ENCODE measurements at places on chromosomes 16 and 17.
A peak's percentile ranks its signal among the peaks of the same experiment; 100 is the strongest.

GRCh38 chr17:83079766-83080578 lies 563 bp downstream of the METRNL start:
- no peak for DNase-seq

DNA sequence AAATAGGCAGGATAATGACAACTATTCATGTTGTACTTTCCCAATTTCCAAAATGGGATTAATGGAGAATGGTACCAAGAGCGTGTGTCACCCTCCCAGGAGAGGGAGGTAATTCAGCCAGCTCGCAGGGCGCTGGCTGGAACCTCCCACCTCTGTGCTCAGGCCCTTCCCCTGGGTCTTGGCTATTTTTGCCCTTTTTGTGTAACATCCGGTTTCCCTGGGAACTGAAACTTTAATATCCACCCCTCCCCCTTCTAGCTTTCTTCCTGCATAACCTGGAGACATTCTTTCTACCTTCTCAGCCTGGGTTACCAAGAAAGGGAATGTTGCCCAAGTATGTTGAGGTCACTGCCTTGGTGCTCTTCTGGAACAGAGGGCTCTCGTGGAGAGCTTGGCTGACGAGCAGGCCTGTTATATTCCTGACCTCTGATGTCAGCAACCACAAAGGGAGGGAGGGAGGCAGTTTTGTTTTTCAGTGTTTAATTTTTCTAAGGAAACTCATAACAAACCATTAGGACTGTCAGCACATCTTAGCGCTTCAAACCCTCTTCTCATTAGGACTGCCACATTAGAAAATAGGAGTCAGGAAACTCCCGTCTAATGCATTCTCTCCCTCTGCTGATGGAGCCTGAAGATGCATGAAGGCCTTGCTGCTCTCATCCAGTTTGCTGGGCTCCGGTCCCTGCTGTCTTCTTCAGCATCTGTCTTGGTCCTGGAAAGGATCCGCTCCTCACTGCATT lies 25.6 kb downstream of the ITGB3 start:
- DNase-seq, result no peak

DNA sequence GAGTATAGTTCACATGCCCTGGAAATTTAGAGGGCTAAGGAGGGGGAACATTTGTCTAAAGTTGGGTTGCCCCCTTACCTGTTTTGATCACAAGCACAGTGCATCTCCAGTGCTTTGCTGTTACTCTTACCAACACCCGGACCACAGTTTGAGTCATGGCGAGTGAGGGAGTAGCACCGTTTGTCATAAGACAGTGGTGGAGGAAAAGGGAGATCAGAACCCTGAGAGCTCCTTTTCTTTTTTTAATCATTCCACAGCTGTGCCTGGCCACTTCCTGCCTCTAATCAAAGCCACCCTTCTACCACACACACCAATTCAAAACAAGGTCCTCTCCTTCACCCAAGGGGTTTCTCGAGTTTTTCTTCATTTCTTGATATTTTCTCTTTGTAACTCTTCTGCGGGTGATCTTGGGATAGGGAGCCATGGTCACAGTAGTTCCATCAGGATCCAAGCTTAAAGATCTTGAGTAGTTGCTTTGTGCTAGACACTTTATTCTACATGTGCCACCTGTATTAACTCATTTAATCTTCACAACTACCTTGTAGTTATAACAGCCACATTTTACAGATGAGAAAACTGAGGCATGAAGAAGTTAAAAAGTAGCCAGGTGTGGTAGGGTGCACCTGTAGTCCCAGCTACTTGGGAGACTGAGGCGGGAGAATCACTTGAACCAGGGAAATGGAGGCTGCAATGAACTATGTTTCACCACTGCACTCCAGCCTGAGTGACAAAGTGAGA lies 5.0 kb upstream of the MYL4 start:
- DNase-seq, result peak; percentile 30

- DNase-seq, result peak; percentile 60
Measured at GRCh38 chr16:964356-965035, 6.3 kb downstream of the LMF1 start.

DNA sequence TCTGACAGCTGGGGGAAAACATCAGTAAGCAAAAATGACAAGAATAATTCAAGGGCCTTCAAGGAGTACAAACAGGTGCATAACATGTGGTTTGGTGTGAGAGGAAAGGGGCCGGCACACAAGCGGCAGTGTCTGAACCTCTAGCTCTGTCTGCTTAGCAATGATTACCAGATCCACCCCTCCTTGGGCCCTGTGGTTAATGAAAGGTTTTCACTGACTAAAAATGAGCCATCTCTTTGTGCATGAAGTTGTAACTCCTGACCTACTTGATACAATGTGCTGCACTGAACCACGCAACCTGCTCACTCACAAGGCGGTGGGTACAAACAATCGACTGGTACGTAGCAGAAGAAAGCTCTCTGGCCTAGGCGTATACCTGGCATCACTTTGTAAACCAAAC lies 15.1 kb downstream of the FAM117A start:
- peak; percentile 69 for DNase-seq

DNA sequence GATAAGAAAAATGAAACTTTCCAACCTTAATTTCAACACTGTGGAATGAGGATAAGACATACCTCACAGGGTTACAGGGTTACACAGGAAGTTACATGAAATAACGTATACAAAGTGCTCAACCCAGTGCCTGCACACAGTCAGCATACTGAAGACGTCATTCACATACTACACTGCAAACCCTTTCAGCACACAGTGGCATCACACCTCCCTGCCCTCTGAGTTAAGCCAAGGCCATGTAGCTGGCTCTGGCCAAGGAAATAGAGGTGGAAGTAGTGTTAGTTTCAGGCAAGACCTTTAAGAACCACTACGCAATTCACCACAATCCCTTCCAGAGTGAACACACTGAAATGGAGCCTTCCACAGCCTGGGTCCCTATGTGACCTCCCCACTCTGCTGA lies 46.6 kb upstream of the GSG1L start:
- no peak for DNase-seq

GRCh38 chr16:61879306-61879705 lies 156.9 kb downstream of the CDH8 start:
- DNase-seq, result no peak

DNA sequence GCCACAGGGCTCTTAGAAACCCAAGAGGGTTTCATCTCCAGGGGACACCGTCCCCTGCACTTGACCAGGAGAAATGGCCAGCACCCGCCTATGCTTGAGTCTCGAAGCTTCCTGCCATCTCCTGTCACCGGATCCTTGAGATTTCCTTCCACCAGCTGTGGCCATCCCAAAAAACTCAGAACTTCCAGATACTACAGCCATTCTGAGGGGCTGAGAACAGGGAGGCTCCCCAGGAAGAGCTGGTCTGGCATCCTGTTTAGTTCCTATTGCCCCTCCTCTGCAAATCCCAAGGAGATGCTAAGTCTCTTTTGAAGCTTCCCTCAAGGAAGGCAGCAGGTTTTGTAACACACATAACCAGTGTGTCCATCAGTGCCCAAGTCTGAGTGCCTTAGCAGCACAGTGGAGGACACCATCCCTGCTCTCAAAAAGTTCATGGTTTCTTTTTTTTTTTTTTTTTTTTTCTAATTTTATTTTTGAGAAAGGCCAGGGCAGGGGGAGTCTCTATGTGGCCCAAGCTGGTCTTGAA lies 2.0 kb downstream of the UBALD2 start:
- DNase-seq, result no peak

GRCh38 chr17:58536542-58536941 lies 22.1 kb upstream of the MTMR4 start:
- DNase-seq, result no peak

DNA sequence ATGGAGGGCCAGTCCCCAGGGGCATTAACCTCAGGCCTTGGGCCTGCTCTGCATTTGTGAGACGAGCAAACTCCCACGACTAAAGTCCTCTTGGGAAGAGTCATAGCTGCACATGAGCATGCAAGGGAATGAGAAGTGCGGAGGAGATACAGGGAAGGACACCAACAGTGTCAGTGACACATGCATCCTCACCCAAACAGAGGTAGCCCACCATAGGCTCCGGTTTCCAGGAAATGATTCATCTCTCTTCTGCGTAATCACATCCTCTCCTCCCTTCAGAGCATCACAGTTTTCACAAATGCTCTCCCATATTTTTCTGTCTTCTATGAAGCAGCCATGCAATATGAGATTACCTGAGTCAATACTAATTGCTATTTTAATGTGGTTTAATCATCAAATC lies 725.7 kb upstream of the GOT2 start:
- DNase-seq, result no peak

DNA sequence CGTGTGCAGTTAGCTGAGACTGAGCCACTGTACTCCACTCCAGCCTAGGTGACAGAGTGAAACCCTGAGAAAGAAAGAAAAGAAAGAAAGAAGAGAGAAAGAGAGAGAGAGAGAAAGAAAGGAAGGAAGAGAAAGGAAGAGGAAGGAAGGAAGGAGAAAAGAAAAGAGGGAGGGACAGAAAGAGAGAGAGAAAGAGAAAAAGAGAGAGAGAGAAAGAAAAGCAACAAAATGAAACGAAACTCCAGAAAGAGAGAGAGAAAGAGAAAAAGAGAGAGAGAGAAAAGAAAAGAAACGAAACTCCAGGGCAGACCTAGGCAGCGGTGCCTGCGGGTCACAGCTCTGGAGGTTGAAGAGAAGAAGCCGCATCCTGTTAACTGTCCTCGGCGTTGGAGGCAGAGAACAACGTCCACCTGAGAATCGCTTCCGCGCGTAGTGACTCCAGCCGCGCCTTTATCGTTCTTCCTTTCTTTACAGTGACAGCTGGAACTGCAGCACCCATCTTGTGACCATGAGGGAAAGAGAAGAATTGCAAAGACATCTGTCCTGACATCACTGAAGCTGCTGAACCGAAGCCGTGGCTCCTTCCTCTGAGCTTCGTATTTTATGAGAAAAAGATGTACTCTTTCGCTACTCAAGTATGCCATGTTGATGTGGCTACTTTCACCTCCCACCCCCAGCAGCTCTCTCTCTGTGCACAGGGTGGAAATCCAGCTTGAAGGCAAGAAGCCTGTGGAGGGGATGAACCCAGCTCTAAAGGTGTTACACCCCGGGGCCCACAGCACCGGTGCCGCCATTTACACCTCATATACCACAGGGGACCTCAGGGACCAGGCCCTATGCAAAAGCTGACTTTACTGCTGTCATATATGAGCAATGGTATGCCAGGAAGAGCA lies 56.9 kb upstream of the DOC2B start:
- no peak for DNase-seq

DNA sequence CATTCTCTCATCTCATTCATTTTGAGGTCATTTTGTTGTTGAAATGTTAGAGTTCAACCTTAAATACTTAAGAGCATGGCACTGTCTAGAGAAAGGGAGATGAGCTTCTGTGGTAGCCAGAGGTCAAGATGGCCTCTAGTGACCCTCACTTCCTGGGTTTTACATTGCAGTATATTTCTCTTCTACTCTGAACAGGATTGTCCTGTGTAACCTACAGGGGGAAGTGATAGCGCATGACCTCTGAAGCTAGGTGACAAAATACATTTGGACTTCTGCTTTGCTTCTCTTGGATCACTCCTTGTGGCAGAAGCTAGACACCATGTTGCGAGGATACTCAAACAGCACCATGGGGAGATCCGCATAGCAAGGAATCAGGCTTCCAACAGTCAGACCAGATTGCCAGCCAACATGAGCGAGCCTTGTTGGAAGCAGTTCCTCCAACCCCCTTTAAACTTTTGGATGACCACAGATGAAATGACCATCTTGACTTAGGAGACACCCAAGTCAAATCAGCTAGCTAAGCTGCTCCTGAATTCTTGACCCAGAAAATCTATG lies 748.4 kb downstream of the MAF start:
- DNase-seq, result no peak

DNA sequence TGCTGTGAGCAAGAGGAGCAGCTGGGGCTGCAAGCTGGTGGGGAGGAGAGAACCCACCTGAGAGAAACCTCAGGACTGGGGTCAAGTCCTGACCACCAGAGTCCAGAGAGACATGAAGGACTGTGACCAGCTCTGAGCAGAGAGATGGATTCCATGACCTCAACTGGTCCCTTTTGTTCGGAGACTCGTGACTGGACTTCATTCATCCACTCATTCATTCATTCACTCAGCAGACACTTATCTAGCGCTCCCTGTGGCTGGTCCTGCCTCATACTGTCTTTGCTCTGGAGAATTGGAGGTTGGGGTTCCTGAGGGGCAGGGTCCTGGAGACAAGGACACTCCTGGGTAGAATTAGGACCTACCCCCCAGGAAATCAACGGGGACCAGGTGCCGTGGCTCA lies 4.0 kb downstream of the ERBB2 start:
- DNase-seq, result no peak

- no peak for DNase-seq
Measured at GRCh38 chr17:81543339-81543675, 8.8 kb downstream of the FAAP100 start.

DNA sequence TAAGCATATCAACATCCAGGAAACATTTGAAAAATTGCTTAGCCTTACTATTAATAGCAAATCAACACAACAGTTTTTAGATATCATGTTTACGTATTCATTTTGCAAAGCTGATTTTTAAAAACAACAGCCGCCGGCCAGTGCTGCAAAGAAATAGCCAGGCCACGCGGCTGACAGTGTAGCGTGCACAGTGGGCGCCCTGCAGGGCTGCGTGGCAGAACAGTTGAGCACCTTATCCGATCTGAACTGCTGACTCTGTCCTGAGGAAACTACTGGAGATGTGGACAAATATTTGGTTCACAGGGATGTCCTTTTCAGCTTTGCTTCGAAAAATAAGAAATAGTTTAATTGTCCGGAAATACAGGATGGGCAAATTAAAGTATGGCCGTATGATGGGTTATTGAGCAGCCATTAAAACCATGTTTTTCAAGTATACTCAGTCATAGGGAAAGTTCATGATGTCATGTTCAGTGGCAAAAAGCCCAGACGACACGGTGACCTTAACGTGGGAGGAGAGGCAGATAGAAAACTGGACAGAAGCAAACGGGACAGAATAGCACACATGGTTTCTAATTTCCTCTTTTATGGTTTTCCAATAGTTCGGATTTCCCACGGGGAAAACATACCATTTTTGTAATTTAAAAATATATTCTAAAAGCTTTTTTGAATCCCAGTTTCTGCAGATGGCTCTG lies 52.4 kb upstream of the ENDOV start:
- DNase-seq, result no peak

DNA sequence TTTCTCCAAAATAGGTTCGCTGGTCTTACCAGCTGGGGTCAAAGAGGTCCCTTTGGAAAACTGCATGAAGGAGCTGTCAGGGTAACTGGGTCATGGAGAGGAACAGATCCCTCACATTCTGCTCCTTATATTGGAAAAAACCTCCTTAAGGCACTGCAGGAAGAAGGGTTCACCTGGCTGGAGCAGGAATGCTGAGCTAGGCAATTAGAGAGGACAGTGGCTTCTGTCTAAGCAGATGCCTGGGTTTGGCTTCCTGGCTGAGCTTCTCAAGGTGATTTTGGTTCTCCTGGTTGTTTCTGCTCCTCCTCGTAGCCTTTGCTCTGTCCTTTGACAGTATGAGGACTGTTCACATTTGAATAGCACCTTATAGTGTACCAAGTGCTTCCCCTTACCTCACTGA lies 19.6 kb downstream of the ITGB3 start:
- DNase-seq, result no peak
